ENCODE measurements at places on chromosomes 16 and 17.

DNA sequence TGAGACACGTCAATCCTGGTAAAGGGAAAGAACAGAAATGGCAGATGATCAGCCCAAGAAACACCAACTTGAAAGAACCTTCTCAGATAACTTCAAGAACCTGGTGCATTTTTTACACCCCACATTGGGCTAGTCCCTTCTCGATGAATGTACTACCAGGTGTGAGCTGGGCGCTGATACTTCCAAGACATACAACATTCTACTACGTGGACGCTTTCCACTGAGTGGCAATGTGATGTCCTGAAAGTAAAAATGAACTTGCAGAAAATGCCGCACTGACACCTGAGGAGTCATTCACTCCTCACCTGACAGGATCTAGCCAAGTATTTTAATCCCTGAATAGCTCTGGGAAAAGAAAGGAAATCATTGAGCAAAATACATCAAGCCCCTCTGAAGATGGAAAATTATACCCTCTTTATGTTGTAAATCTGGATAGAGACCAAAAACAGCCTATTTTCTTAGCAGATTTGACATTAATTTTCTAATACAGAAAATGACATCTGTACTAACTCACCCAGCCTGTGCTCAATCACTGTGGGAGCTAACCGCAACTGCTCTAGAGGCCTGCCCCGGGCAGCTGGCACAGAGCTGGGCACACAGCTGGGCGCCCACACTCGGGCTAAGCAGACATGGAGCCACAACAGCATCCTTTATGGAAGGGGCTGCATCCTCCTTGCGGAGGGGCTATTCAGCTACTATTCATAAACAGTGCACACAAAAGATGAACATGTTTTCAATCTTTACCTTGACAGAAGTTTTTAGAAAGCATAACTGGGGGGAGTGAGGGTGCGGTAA is 16.2 kb downstream of the SNN start:
- no peak for DNase-seq

DNA sequence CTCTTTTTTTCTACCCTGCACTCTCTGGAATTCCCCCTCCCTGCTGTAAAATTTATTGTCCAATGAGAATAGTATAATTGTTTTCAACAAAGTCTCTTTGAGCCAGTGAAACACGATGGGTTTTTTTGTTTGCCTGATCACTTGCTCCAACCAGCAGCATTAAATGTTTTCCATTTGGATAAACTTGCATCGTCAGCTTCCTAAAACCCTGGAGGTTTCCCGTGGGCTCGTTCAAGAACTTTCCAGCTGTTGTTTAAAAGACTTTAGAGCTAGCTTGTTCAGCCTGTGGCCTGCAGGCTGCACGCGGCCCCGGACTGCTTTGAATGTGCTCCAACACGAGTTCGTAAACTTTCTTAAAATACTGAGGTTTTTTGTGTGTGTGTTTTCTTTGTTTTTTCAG is 14.9 kb downstream of the NAGPA start:
- no peak for DNase-seq

GRCh38 chr16:79316004-79316458 is 284.5 kb downstream of the MAF start:
- no peak for DNase-seq

- DNase-seq, result no peak
Measured at GRCh38 chr17:32546031-32546444, 59.2 kb downstream of the CDK5R1 start.

DNA sequence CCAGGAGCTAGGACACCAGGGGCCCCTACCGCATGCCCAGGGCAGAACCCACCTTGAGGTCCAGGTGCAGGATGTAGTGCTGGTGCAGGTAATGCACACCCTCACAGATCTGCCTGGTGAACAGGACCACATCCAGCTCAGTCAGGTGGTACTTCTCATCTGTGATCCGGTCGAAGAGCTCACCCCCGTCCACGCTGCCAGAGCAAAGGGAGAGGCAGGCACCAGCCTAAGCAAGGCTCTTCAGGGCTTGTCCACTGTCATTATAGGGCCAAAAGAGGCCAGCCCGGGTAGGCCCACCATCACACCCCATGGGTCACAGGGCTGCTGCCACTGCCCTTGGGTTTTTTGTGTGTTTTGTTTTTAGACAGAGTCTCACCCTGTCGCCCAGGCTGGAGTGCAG is 21.0 kb downstream of the MYLK3 start:
- no peak for DNase-seq

GRCh38 chr17:57624386-57624785 is 120.7 kb downstream of the CCDC182 start:
- no peak for DNase-seq

DNA sequence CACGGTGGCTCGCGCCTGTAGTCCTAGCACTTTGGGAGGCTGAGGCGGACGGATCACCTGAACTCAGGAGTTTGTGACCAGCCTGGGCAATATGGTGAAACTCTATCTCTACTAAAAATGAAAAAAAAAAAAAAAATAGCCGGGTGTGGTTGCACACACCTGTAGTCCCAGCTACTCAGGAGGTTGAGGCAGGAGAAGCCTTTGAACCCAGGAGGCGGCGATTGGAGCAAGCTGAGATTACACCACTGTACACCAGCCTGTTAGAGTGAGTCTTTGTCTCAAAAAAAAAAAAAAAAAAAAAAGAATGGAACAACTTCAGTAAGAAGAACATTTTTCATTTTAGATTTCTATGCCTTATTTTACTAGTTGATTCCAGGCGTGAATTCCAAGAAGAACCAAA is 2.7 kb downstream of the NUP85 start:
- no peak for DNase-seq

DNA sequence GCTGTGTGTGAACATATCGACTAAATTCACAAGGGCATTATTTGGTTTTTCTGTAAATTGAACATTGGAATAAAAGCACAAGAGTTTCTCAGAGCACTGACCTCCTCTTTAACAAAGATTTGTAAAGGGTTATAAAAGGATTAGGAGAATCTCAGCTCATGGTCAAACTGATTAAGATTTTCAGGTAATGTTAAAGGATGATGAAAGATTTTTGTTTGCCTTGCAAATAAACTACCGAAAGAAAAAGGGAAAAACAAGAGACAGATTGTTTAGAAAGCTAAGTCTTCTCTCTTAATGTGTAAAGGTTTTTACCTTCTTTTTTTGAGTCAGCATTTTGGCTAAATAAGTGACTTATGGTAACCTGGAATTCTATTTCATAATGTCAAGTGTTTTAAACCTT is 47.6 kb upstream of the MED9 start:
- DNase-seq, result no peak

DNA sequence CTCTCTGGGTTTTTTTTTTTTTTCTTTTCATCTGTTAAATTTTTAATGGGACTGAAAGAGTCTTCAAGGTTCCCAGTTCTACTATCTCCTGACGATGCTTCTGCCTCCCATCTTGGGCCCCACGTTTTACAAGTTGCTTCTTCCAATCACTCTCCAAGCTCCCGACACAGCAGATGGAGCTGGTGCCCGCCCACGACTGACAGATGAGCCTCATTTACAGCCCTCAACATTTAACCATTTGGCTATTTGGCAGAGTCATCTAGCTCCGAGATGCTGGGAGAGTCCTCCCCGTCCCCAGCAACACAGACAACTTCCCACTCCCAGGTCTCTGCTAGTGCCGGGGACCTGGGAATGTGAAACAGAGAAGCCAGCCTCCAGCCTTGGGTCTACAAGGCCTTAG is 276.9 kb downstream of the SHISA9 start:
- no peak for DNase-seq

- no peak for DNase-seq
Measured at GRCh38 chr17:44925731-44926697, 10.7 kb upstream of the GFAP start.

- DNase-seq, result no peak
Measured at GRCh38 chr17:19361326-19361725, 1.2 kb downstream of the B9D1 start.

DNA sequence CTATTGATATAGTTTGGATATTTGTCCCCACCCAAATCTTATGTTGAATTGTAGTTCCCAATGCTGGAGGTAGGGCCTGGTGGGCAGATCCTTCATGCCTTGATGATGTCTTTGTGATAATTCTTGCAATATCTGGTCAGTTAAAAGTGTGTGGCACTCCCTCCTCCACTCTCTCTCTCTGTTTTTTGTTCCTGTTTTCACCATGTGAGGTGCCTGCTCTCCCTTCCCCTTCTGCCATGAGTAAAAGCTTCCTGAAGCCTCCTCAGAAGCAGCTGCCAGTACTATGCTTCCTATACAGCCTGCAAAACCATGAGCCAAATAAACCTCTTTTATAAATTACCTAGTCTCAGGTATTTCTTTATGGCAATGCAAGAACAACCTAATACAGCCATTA is 47.3 kb downstream of the TOM1L2 start:
- no peak for DNase-seq

- DNase-seq, result no peak
Measured at GRCh38 chr17:7992924-7993323, 9.5 kb upstream of the GUCY2D start.

GRCh38 chr17:79960788-79961522 is 74.7 kb downstream of the TBC1D16 start:
- DNase-seq, result no peak

DNA sequence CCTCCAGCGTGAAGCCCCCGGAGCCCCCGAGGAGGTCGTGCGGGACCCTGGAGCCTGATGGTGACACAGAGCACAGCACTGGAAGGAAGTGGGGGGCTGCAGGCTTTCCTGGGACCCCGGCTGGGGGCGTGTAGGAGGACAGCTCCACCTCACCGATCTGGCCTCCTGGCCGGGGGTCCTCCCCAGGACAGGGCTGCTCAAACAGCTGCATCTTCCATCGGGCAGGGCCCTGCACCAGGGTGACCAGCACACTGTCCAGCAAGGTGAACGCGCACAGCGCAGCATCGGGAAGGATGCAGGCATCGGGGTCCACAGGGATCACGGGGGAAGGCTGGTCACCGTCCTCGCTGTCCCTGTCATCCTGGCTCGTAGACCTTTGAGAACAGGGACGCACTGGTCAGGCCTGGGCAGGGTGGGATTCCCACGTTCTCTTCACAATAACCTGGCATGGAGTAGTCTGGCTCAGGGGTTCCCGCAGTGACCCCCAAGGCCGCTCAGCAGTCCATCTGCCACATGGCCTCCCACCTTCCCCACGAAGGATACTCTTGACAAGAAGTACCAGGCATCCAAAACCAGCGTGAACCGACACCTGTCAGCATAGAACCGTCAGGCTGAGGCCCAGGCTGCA is 1.2 kb downstream of the FAAP100 start:
- DNase-seq, result no peak

DNA sequence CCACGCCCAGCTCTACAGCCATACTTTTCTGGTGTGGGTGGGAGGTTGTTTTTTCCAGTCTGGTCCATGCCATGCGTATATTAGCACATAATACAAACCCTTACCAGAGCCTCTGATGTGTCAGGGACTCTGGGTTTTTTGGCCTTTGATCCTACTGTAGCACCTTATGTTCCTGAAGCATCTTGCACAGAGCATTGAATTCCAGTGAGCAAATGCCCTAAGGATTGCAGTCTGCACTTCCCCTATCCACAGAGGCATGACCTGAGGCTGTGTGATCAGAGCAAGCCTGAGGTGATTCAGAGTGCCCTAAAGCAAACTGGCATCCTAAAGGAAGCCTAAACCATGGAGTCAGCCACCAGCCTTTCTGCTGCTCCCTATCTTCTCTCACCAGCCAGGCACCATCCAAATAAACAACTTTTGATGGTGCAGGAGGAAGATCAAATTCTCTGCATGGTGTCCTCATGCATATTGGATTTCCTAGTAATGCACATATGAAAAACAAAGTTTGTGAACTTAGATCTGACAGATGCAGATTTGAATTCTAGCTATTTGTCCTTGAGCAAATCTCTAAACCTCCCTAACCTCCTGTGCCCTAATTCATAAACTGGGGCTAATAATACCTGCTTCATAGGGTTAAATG is 41.2 kb upstream of the HAS3 start:
- no peak for DNase-seq

DNA sequence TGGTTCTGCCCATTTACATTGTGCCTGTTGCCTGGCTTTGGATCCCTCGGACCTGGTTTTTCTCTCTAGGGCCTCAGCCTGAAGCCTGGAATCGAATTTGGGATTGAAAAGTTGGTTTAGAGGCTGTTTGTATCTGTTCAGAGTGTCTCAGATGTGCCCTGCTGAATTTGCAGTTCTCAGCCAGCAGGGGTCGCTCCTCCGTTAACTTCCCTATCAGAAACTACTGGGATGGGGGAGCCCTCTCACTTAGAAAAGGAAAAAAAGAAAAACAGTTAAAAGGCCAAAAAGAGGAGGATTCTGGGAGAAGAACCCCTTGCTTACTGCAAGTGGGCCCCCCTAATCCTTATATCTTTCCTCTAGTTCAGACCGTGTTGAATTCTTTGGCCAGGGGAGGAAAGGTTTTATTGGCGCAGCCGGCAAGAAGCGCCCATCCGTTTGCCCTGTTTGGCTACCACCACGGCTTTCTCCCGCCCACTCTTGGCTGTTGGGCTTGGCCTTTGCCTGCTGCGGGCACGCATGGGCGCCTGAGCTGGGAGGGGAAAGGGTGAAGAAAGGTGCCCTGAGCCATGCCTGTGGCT is 8.7 kb downstream of the FZD2 start:
- no peak for DNase-seq

- DNase-seq, result no peak
Measured at GRCh38 chr17:75771334-75772281, 6.6 kb upstream of the GALK1 start.
